Activated naive CD4-positive, alpha-beta T cell (primary cell): ENCODE measurements at places on chromosomes 12 and 14.

DNA sequence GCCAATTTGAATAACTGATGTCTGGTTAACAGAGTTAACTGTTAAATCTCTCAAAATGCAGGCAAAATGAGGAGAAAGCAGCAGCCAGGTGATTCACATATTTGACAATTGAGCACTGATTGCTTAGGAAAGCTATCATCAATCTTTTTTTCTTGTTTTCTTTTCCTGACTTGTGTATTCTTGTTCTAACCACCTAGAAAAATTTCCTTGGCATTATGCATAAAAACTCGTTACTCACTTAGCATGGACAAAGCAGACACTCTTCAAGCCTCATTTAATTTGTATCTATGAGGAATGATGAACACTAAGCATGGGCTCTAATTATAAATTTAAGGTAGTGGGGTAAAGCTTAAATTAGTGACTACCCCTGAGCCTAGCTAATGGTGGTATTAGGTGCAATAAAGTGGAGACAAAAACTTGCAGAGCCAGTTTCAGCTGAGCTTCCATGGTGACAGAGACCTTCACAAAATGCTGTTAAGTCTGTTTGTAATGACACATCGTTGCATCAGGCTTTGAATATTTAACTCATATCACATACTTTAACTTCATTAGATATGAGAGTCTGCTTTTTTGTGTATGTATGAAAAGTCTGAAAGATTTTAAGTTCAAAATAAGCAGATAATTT, 52.0 kb downstream of the RASSF9 start:
- DNase-seq = no peak

DNA sequence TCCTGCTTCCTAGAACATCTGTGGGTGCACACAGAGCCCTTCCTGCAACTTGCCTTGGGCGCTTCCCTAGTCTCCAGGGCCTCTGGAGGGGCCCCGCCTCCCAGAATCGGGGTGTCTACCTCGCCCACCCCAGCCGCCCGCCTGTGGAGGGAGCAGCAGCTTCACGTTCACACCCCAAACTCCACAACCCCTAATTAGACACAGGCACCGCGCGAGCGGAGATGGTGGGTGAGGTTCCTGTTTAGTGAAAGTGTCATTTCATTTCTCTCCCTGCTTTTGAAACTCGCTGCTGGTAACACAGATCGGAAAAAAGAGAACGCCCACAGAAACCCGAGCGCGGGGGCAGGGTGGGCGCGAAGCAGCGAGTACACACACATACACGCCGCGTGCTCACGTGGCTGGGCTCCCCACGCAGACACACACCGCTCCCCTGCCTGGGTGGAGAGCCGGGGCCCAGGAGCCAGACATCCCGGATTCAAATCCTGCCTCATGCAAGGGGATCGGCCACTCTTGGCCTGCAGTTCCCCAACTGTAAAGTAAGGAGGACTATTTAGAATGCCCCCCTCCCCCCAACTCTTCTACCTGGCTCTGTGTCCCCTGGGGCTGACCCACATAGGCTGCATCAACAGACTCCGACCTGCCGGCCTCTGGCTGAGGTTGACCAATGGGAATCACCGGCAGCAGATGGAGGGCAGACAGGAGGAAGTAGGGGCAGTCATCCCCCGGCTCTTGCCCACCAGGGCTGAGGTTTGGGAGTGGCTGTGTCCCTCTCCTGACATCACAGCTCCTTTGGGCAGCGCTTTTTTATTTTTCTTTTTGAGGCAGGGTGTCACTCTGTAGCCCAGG, 79.2 kb upstream of the NCOR2 start:
- DNase-seq = peak; percentile 6

DNA sequence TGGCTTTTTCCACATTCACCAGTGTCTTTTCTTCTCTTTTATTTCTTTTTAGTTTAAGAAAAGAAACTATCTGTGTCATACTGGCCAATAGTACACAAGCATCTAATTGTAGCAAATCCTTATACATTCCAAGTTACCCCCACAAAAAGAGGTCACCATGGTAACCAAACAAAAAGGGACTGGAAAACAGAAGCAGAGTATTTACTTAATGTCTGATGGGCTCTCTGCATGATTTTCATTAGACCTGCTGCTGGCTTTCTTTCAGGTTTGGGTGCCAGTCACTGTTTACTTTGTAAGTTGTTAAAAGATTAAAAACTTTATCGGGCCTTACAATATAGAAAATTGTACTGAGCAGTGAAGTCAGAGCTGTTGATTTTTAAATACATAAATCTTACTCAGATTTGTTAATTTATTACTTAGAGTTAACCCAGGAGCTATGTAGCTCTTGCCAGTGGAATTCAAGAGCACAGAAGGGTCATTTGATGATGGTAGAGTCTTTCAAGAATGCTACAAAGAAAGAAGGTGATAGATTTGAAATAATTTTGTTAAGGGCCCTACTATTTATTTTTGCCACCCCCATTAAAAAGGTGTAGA, 123.9 kb downstream of the BRMS1L start:
- no peak for DNase-seq

- no peak for DNase-seq
Measured at GRCh38 chr12:40149673-40150260, 43.9 kb upstream of the SLC2A13 start.

DNA sequence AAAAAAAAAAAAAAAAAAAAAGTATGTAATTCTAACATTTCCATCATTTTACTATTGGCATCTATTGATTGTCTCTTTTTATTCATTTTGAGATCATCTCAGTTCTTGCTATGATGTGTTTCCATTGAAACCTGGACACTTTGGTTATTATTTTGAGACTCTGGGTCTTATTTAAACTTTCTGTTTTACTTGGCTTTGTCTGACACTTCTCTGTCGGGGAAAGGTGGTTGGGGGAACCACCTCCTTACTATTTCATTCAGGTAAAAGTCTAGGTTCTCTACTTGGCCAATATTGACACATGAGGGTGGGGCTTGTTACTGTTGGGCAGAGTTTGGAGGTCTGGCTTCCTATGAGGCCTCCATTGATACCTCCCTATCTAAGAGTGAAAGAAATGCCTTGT, 228.0 kb downstream of the NRXN3 start:
- no peak for DNase-seq

GRCh38 chr12:7091171-7091570, 1.1 kb downstream of the C1R start:
- no peak for DNase-seq

DNA sequence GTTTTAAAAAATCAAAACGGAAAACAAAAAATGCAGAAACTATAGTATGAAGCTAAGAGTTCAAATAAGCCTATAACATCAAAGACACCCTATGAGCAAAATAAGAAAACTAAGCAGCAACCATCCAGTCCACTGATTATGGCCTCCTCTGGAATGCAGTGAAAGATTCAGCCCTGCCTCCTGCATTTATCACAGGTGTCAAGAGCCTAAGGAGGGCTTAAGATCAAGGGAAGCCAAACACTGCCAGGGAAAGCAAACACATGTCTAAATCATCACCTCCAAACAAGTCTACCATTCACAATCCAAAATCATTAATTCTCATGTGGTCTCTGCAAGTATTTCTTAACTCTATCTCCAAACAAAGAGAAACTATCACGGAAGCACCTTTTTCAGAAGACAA, 28.4 kb downstream of the SARNP start:
- DNase-seq = no peak

DNA sequence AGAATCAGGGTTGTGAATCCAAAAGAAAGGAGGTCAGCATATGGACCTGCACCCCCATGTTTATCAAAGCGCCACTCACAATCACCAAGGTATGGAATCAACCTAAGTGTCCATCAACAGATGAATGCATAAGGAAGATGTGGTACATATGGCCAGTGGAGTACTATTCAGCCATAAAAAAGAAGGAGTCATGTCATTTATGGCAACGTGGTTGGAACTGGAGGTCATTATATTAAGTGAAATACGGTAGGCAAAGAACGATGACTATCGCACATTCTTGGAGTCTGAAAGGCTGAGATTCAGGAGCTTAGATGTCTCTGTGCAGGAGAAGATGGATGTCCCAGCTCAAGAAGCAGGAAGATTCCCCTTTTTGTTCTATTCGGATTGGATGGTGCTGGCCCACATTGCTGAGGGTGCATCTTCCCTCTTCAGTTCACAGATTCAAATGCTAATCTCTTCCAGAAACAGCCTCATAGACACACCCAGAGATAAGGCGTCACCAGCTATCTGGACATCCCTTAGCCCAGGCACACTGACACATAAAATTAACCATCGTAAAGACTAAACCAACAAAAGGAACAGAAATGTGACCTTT, 108.1 kb downstream of the GLT1D1 start:
- no peak for DNase-seq

GRCh38 chr12:76636121-76636692, 76.6 kb upstream of the OSBPL8 start:
- no peak for DNase-seq
